Chondrocyte (in vitro differentiated cells): ENCODE measurements at places on chromosomes 4 and X. TPM values are rescaled to one million over a fixed set of nuclear protein-coding genes. Genes with fewer than 3 reads are reported as not detected.

- no peaks in the 10 kb centered on the region for H3K36me3 ChIP-seq
- H3K4me3 ChIP-seq: no peak overlapping the region
- DNase-seq: no peak
- H3K4me1 ChIP-seq: no peaks in the 10 kb centered on the region
- H3K27ac ChIP-seq: no peak overlapping the region
These were observed 199.6 kb downstream of the VEGFC start for GRCh38 chr4:176592976-176593670.

GRCh38 chrX:37646254-37646653 lies 39.3 kb upstream of the XK start:
- no peak overlapping the region for H3K4me3 ChIP-seq
- no peak for DNase-seq
- no peaks in the 10 kb centered on the region for H3K27me3 ChIP-seq

DNA sequence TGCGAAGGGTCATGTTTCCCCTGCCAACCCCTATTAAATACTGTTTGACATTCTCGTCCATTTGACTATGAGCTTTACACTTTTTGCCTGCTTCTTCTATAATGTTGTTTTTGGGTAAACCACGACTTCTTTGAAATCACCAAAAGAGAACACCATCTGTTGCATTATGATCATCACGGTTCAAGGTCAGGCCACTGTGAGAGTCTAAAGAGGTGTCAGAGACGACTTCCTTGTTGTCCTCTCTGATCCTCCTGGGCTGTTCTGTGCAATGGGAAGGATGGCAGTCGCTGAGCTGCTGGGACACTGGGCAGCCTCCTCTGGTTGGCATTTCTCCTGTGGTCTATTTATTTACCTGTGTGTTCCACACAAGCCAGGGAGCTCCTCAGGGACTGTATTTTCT lies 137.5 kb downstream of the RASL11B start:
- H3K36me3 ChIP-seq: peaks cover 4% of the 10 kb centered on the region
- no peak overlapping the region for H3K27ac ChIP-seq
- no peak for DNase-seq
- no peak overlapping the region for H3K4me3 ChIP-seq
- no peaks in the 10 kb centered on the region for H3K27me3 ChIP-seq

DNA sequence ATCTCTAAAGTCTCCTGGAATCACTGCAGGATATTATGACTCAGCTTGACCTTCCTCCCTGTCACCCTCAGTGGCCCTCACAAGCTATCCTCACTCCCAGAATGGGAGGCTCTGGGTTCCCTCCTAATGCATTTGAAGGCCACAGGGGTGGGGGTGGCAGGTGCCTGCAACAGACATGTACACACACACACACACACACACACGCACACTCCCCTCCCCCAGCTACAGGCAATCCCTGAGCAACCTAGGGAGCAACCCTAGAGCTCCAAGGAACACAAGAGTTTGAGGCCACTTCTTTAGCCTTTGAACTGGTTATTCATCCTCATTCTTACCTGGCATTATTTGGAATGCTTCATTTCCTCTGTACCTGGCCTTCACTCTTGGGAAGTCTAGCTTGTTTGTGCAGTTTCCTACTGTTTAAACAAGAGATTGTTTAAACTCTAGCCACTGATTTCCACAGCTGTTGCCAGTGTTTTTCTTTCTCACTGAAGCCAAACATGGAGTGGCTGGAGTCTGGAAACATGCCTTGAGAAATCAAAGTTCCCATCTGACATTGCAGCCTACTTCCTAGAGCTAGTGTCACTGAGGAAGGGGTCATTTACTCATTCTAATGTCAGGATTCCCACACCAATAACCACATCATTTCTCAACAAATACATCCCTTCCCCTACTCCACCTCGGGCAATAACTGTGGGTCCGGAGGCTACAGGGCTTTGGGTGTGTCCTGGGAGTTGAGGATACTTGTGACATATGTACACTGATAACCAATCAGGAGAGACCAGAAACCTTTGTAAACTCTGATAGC lies 37.7 kb downstream of the MAOA start:
- H3K4me3 ChIP-seq: no peak overlapping the region
- no peaks in the 10 kb centered on the region for H3K27me3 ChIP-seq
- no peak for DNase-seq
- no peaks in the 10 kb centered on the region for H3K36me3 ChIP-seq
- peaks cover 25% of the 10 kb centered on the region for H3K4me1 ChIP-seq

The EGFL6 gene
- 0.18 to 0.22 TPM in 2 of 3 replicates, not detected in the other for total RNA-seq

GRCh38 chr4:120053911-120054310 lies 12.7 kb downstream of the MAD2L1 start:
- H3K36me3 ChIP-seq: no peaks in the 10 kb centered on the region
- DNase-seq: no peak
- no peaks in the 10 kb centered on the region for H3K27me3 ChIP-seq
- no peak overlapping the region for H3K4me3 ChIP-seq

The CXCL9 gene
- not detected in 3 replicates for total RNA-seq

- H3K4me1 ChIP-seq: peaks cover 10% of the 10 kb centered on the region
- H3K36me3 ChIP-seq: no peaks in the 10 kb centered on the region
- no peak overlapping the region for H3K4me3 ChIP-seq
- no peak overlapping the region for H3K27ac ChIP-seq
- DNase-seq: no peak
- H3K27me3 ChIP-seq: no peaks in the 10 kb centered on the region
These were observed 111.0 kb downstream of the MID1 start for GRCh38 chrX:10509397-10509796.

GRCh38 chr4:45172636-45173035 lies 446.3 kb upstream of the GNPDA2 start:
- H3K36me3 ChIP-seq: no peaks in the 10 kb centered on the region

- H3K4me3 ChIP-seq: no peak overlapping the region
- H3K36me3 ChIP-seq: peaks cover 5% of the 10 kb centered on the region
- H3K4me1 ChIP-seq: no peaks in the 10 kb centered on the region
These were observed 18.4 kb upstream of the FRAS1 start for GRCh38 chr4:78038704-78039103.

The PSMD10 gene
- 60.5 to 84.8 TPM (median 66.1 TPM) in 3 replicates for total RNA-seq

DNA sequence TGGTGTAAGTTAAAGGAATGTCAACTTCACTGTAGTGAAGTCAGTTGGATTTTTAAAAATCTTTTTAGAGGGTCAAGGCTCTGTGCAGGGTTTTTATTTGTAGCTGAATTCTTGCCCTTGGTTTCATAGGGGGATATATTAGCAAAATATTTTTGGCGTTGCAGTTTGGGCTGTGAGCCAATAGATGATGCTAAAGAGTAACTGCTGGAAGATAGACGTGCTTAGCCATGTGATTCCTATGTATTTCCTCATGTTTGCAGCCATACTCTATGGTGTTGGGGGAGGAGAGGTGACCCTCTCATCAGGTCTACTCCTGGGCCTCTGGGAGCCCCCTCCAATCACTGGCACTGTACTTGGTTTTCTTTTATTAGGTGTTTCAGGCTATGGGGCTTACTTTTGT lies 246.7 kb upstream of the ARHGAP24 start:
- no peak for DNase-seq
- H3K4me3 ChIP-seq: no peak overlapping the region
- no peaks in the 10 kb centered on the region for H3K36me3 ChIP-seq
- H3K27ac ChIP-seq: no peak overlapping the region
- peaks cover 8% of the 10 kb centered on the region for H3K27me3 ChIP-seq

DNA sequence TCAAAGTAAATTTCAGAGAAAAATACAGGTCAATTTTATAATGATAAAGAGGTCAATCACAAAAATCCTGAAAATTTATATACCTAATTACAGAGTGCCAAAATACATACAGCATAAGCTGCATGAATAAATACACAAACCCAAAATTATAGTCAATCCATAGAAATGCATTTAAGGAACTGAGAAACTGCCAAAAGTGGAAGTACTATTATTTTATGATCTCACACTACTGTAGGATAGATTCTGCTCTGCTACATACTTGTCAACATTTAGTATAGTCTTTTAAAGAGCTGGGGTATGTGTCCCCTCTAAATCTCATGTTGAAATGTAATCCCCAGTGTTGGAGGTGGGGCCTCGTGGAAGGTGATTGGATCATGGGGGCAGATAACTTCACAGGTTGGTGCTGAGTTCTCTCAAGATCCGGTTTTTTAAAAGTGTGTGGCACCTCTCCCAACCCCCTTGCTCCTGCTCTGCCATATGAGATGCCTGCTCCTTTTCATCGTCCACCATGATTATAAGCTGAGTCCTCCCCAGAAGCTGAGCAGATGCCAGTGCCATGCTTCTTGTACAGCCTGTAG lies 31.8 kb downstream of the CHIC2 start:
- H3K27me3 ChIP-seq: no peaks in the 10 kb centered on the region
- no peak for DNase-seq
- peak overlapping the region; percentile 32 for H3K27ac ChIP-seq

The GAGE2A gene
- total RNA-seq: not detected in 3 replicates

The PPP4R3C gene
- total RNA-seq: not detected in 3 replicates

- no peaks in the 10 kb centered on the region for H3K27me3 ChIP-seq
- H3K4me1 ChIP-seq: peaks cover 5% of the 10 kb centered on the region
- DNase-seq: no peak
- no peaks in the 10 kb centered on the region for H3K36me3 ChIP-seq
- no peak overlapping the region for H3K4me3 ChIP-seq
These were observed 43.0 kb upstream of the FAM9A start for GRCh38 chrX:8844157-8844556.

DNA sequence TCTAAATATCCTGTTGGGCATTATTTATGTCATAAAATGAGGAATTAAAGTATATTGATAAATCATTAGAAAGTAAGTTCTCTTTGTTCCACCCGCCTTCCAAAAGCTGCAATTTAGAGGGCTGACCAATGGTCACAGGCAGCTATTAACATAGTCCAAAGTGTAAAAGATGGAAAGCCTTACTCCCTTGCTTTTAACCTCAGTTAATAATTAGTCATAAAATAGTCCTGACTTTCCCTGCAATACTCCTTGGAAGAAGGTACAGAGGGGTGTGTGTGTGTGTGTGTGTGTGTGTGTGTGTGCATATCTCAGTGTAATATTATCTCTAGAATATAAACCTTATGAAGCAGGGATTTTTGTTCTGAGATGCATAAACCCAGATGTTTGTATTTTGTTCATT lies 275.4 kb downstream of the FAT4 start:
- no peak for DNase-seq
- H3K27ac ChIP-seq: no peak overlapping the region
- H3K4me3 ChIP-seq: no peak overlapping the region

DNA sequence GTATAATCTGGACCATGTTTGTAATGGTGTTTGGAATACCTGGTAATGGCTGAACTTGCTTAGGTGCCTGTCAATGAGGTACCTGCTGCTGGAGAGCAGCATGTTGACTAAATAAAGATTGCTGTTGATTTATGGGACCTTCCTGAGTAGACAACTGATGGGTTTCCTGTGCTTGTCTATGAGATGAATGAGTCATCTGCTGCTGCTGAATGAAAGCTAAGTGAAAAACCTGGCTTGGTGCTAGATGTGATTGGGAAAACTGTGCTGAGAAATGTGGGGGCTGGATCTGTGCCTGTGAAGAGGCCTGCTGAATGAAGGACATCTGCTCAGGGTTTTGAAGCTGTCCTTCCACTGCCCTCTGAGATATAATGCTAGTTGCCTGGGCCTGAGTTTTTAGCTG lies 69.6 kb downstream of the WNK3 start:
- H3K27me3 ChIP-seq: no peaks in the 10 kb centered on the region
- H3K27ac ChIP-seq: no peak overlapping the region
- DNase-seq: no peak
- no peaks in the 10 kb centered on the region for H3K4me1 ChIP-seq
- peaks cover 6% of the 10 kb centered on the region for H3K36me3 ChIP-seq
- no peak overlapping the region for H3K4me3 ChIP-seq

The UGT2B15 gene
- total RNA-seq: not detected in 3 replicates

GRCh38 chrX:153981771-153982533 lies 9.4 kb downstream of the TMEM187 start:
- H3K36me3 ChIP-seq: peaks cover 4% of the 10 kb centered on the region
- no peak for DNase-seq
- no peaks in the 10 kb centered on the region for H3K27me3 ChIP-seq
- no peak overlapping the region for H3K4me3 ChIP-seq

DNA sequence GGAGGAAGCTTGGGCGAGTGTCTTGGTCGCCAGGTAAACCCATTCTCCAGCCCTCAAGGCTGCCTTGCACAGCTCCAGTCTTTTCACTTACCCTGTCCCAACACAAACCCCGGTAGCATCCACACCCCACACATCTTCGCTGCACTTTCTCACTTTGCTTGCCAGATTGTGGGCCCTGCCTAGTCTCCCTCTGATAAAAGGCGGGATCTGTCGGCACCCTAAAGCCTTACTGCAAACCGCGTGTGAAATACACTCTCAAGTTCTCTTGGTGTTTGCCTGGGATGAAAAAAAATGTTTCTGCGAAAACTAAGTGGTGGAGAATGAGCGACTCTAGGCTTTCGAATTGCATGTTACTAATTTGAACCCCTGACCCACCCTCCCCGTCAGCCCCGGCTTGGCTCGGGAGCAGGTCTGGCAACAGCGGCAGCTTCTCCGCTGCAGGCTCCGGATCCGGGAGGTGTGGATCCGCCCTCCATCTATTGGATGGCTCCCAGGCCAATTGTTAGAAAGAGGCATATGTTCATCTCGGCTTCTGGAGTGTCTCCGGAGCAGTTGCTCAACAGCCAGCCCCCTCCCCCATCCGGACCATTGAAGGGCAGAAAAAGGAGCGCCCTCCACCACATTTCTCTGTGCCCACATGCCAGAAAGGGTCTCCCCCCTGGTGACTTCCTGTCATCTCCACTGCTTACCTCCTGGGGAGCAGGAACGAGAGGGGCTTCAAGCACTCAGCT lies 3.0 kb upstream of the CITED1 start:
- H3K36me3 ChIP-seq: no peaks in the 10 kb centered on the region
- peak overlapping the region; percentile 64 for H3K4me3 ChIP-seq
- peaks cover 21% of the 10 kb centered on the region for H3K4me1 ChIP-seq
- peaks cover 19% of the 10 kb centered on the region for H3K27me3 ChIP-seq
- no peak for DNase-seq
- no peak overlapping the region for H3K27ac ChIP-seq

DNA sequence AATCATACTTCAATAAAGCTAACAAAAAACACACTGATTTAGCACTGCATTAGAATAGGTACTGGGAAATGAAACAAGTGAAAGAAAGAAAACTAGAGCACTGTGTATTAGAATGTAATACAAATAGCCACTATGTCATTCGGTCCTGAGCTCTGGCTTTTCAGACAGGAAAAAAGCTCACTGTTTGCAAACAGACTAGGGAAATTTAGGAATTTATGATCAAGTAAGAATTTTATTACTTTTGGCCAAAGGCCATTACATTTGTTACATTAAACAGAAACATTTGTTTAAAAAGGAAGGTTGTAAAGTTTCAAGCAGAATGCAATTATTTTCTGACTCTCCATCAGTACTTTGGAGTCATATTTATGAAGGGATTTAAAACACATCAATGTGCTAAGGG lies 68.7 kb downstream of the KLHL8 start:
- H3K36me3 ChIP-seq: no peaks in the 10 kb centered on the region
- peaks cover 11% of the 10 kb centered on the region for H3K4me1 ChIP-seq
- no peaks in the 10 kb centered on the region for H3K27me3 ChIP-seq
- no peak overlapping the region for H3K4me3 ChIP-seq
- H3K27ac ChIP-seq: no peak overlapping the region

DNA sequence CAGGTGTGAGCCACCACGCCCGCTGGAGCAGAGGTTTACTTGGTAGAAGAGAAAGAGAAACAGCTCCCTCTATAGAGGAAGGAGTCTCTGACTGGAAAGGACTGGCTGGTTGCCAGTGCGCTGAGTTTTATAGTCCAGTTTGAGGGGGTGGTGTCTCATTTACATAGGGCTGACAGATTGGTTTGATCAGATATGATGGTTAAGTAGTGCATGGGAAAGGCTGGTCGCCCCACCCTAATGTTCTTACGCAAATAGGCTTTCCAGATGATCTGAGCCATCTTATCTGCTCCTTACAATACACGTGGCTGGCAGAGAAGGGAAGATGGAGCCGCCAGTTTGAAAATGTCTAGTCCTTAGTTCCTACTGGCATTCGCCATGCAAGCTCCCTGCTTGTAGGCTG lies 439.5 kb downstream of the NAF1 start:
- H3K4me1 ChIP-seq: no peaks in the 10 kb centered on the region
- no peak for DNase-seq
- H3K27me3 ChIP-seq: peaks cover 5% of the 10 kb centered on the region
